Stimulated activated CD4-positive, alpha-beta T cell treated with anti-CD3 and anti-CD28 coated beads, Interleukin-12 subunit alpha, Interleukin-12 subunit beta, amount 100 ng/mL, for 4 hours (primary cell): ENCODE measurements at places on chromosomes 2 and 18.

GRCh38 chr18:49690312-49690711 is 123.0 kb downstream of the ACAA2 start:
- DNase-seq: no peak

GRCh38 chr2:105919826-105920225 is 175.1 kb downstream of the NCK2 start:
- peak; percentile 17 for DNase-seq

GRCh38 chr2:227033471-227034148 is 130.4 kb downstream of the COL4A4 start:
- peak; percentile 10 for DNase-seq

GRCh38 chr2:85243101-85244072 is 84.4 kb downstream of the TGOLN2 start:
- DNase-seq: peak; percentile 15

GRCh38 chr2:66095820-66096345 is 339.0 kb upstream of the MEIS1 start:
- DNase-seq: no peak

GRCh38 chr2:198327526-198327925 is 523.1 kb downstream of the PLCL1 start:
- no peak for DNase-seq

DNA sequence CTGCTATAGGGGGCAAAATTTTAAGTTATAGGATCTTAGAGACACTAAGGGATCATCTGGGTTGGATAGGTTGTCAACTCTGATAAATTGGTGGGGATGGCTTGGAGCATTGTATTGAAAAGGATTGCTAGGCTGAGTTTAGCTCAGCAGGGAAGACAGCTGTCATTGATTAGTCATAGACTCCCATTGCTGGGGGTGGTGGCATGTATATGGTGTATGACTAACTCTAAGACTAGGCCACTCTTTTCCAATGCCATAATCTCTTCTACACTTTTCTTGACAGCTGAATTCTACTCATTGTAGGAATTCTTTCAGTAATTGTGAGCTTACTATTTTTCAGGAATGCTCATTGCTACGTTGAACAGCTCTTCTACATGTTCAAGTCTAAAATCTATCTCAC is 81.3 kb upstream of the PELI1 start:
- no peak for DNase-seq

- no peak for DNase-seq
Observed at GRCh38 chr2:160201849-160202539, 1.9 kb upstream of the ITGB6 start.

- no peak for DNase-seq
Observed at GRCh38 chr18:57461652-57462269, 26.6 kb downstream of the ONECUT2 start.
